ENCODE measurements at places on chromosomes 2 and 18.

DNA sequence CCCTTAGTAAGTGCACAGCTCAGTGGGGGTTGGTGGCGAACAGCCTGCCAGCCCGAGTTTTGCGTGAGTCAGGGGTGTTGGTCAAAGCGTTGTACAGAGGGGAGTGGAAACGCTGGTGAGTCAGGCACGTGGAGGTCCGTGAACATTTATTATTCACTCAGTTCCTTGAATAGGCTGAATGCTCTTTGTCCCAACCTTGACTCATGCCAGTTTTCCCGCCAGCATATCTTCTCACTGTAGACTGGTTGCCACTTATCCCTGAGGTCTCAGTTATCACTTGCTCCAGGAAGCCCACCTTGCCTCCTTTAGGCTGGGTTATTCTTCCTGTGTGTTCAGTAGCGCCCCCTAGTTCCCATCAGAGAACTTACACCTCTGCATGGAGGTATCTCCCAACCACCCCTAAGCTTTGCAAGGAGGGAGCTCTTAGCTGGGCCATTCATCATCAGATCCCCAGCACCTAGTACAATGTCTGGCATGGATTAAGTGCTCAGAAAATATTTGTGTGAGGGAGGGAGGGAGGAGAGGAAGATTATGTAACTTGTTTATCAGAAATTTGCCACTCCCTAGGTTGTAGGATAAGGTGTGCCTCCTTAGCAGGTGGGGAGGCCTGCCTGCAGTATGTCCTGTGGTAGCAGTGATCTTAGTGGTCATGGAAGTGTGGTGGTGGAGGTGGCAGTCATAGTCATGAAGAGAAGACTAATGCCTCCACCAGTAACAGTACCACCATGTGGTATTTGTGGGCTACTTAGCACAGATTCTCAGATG is 72.1 kb downstream of the CABLES1 start:
- peak; percentile 63 for DNase-seq

DNA sequence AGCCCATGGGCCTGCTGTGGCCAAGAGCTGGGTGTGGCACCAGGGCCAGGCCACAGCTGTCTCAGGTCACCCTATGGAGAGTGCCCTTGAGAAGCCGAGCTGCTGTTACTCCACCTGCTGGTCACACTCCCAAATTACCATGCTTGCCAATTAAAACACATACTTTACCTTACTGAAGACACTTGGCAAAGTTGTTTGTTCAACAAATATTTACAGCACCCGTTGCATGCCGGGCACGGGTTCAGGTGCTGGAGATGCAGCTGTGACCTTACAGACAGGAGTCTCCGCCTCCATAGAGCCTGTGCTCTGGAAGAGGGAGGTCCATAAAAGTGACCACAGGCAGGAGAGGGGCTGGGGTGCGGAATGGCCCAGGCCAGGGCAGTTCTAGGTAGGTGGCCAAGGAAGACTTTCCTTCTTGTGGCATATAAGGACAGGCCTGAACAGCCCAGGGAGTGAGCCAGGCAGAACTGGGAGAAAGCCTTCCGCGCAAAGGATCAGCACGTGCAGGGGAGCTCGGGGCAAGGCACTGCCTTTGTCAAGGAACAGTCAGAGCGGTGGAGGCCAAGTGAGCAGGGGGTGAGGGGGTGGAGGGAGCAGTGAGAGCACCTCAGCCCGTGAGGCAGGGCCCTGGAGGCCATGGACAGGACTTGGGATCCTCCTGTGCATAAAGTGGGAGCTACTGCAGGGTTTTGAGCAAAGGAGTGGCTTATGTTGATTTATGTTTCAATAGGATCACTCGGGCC is 23.6 kb upstream of the RBM44 start:
- peak; percentile 56 for DNase-seq

DNA sequence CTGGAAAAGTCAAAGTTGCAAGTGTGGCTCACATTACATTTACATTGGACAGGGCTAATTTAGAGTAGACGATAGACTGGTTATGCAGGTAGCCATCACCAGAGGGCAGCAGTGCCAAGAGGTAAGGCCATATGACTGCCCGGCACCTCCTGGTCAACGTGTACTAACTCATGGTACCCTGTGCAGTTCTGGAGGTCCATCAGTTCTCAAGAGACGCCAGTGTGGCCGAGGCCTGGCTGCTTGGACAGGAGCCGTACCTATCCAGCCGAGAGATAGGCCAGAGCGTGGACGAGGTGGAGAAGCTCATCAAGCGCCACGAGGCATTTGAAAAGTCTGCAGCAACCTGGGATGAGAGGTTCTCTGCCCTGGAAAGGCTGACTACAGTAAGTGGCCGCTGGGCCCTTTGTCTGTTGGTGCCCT is 65.8 kb upstream of the EML6 start:
- no peak for DNase-seq

- DNase-seq, result no peak
Measured at GRCh38 chr2:41062336-41062735, 610.4 kb upstream of the SLC8A1 start.

GRCh38 chr2:262117-262516 is 1.7 kb downstream of the SH3YL1 start:
- DNase-seq, result no peak

- no peak for DNase-seq
Measured at GRCh38 chr2:160367887-160368286, 125.7 kb downstream of the RBMS1 start.

DNA sequence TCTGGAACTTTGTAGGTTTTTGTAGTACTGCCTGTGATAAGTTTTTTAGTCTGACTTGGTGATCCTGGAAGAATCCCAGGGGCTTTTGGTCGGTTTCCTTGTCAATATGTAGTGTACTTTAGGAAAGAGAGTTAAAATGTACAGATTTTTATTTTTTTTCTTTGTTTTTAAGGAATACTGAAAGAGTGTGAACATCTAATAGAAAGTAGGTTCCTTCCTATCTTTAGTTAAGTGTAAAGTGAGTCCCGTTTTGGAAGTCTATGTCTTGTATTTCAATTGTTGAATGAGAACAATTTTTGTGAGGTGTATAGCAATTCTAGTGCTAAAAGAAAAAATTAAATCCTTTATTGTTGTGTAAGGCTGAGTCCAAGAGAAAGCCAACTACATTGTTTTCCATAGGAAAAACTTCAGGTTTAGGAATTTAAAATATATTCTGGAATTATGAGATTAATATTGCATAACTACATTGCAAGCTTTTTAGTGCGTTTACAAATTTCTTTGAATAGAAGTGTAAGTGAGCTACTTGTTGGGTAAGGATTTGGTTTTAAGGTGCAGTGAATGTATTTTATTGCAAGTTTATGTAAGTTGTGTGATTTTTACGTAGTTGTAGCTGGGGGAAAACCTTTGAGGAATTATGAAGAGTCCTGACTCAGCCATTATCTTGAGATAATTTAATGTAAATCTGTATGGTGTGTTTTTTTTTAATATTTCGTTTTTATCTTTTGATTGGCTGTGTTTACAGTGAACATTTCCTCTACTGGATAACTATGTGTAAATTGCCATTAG is 1.7 kb downstream of the VAPA start:
- no peak for DNase-seq

GRCh38 chr18:10012526-10012925 is 98.7 kb downstream of the VAPA start:
- DNase-seq, result no peak

- DNase-seq, result peak; percentile 33
Measured at GRCh38 chr2:54724560-54725342, 1.3 kb downstream of the EML6 start.

GRCh38 chr2:121246704-121247255 is 38.2 kb downstream of the TFCP2L1 start:
- DNase-seq, result no peak

DNA sequence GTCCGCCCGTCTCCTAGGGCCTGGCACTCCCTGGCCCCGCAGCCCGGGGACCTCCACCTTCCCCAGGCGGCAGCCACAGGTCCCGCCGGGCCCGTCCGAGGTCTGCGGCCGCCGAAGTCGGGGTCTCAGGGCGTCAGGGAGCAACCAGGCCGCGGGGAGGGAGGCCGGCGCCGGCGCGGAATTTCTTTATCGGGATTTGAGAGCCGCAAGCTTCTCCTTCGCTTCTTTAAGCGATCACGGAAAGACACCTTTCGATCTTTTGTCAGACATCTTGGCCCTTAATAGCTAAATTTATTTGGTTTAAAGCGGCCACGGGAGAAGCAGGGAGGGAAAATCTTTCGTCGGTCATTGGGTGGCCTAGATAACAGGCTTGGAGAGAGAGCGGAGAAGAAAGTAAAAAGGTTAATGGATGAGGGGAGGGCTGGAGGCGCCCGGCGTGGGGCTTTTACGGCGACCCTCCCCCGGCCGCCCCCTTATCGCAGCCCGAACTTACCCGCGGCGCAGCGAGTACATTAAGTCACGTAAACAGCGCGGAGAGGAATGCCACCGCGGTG is 4.3 kb upstream of the GATA6 start:
- DNase-seq, result no peak

DNA sequence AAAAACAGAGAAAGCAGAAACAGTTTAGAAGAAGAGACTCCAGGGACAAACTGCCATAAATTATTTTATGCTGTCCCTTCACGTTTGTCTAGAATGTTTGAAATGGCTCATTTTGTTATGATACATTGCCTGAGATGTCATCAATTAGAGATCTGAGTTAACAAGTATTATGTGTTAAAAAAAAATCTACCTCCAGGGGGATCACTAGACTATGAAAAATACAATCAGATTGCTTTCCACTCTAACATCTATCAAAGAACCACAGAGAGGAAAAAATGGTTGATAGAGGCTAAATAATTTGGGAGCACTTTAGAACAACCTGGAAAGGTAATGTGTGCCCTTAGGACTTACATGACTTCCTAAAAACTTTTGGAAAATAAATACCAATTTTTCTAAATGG is 103.8 kb upstream of the CCDC150 start:
- DNase-seq, result no peak

GRCh38 chr2:192203876-192204275 is 9.1 kb upstream of the TMEFF2 start:
- no peak for DNase-seq

- no peak for DNase-seq
Measured at GRCh38 chr2:117770730-117771129, 43.8 kb upstream of the DDX18 start.

- no peak for DNase-seq
Measured at GRCh38 chr2:67462738-67463496, 65.8 kb downstream of the ETAA1 start.

DNA sequence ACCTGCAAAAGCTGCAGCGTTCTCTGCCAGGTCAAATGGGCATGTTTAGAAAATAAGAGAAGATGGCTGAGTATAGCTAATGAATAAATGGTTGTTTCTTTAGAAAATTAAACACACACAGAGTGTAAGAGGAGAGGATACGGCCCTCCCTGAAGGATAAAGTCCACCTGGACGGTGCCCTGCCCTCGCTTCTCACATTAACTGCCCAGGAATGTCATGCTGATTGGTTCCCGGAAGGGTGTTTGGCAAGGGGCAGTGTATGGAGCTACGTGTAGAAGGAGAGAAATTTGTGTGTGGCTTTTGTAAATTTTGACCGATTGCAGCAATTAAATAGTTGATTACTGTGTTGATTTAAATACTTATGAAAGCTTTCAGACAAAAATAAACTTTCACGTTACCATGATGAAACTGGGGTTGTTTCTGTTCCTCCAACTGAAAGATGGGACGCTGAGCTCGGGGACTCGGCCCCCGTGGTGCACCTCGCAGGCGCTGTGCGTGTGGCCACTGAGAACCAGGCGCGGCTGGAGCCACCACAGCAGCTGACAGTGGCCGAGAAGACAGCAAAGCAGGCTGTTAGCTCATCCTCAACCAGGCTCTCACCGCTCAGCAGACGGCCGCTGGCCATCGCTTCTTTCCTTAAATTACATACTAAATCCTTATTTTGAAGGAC is 22.7 kb downstream of the MPPE1 start:
- DNase-seq, result no peak

DNA sequence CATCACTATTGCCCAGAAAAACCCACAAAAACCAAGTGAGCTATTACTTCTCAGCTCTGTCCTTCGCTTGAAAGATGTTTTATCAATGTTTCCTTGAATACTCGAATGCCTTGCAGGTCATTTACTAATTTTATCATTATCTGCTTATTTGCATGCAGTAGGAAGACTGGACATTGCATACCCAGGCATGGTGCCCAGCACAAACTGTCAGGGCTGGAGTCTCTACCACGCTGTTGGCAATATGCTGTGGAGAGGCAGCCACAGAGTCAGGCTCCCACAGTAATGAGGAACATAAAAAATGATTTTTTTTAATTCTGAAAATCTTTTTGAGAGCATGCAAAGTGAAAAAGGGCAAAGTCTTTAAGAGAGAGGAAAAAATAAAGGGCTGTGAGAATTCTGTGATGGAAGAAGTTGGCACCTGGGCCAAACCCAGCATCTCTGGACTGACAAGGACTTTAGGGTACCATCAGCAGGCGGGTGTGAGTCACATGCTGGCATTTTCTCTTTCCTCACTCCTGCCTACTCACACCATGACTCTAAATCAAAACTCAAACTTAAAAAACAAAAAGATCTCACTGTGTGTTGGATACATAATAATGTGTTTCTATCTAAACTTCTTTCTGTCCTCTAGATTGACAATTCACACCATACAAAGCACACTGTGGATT is 709.8 kb upstream of the FANCL start:
- DNase-seq, result no peak

GRCh38 chr18:9825571-9826073 is 60.2 kb upstream of the TXNDC2 start:
- peak; percentile 72 for DNase-seq

DNA sequence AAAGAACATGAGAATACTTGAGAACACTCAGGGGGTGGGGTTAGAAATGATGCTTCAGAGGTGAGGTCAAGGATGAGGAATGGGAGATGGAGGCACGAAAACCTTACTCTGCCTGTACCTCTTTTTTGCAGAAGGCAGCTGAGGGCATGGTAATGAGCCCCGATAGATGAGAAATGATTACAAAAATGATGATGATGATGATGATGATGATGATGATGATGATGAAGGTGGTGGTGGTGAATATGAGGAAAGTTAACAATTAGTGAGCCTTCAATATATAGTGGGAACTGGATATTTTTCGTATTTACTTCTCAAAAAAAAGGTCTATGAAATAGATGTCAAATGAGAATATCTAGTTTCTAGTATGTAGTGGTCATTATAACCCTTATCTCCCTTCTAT is 584.3 kb downstream of the EPHA4 start:
- DNase-seq, result no peak

GRCh38 chr2:238631491-238632180 is 204.9 kb downstream of the ASB1 start:
- DNase-seq, result no peak

DNA sequence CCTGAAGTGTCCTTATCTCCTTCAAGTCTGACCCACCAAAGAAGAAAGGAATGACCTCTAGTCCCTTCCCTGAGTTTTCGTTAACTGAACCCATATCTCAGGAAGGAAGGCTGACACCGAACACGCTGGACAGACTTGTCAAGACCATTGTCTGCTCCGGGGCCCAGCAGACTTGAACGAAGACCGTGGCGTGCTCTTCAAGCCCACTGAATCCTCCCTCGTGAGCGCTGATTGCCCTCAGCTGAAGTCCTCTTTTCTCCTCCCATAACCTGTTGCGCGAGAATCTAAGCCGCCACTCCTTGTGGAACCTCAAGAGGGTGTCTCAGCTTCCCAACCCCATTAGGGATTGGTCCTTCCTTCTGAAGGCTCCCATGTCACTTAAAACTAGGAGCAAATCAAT is 634 bp upstream of the CNDP1 start:
- DNase-seq, result no peak
